ENCODE measurements at places on chromosomes 2 and 18.
A peak's percentile ranks its signal among the peaks of the same experiment; 100 is the strongest.

GRCh38 chr18:2897448-2898185, 50.8 kb downstream of the EMILIN2 start:
- no peak for DNase-seq

- no peak for DNase-seq
Measured at GRCh38 chr2:196902828-196903227, 23.7 kb downstream of the PGAP1 start.

- no peak for DNase-seq
Measured at GRCh38 chr2:107062173-107062572, 176.2 kb upstream of the ST6GAL2 start.

DNA sequence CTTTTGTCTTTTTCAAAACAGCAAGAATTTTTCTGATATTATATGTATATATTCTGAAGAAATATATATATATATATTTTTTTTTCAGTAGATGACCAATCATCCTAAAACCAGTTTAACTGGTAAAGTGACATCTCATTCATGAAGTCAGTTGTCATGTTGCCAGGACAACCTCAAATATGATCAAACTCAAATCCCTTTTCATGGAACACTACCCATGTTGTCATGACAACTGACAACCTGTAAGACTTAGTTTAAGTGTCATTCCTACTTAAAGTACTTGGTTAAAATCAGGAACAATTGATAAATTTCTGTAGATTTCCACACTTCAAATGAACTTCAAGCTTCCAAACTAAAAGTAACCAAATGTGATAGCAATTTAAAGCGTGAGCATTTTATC, 101.8 kb upstream of the ERBB4 start:
- no peak for DNase-seq

GRCh38 chr2:45736757-45737704, 85.6 kb downstream of the PRKCE start:
- no peak for DNase-seq

DNA sequence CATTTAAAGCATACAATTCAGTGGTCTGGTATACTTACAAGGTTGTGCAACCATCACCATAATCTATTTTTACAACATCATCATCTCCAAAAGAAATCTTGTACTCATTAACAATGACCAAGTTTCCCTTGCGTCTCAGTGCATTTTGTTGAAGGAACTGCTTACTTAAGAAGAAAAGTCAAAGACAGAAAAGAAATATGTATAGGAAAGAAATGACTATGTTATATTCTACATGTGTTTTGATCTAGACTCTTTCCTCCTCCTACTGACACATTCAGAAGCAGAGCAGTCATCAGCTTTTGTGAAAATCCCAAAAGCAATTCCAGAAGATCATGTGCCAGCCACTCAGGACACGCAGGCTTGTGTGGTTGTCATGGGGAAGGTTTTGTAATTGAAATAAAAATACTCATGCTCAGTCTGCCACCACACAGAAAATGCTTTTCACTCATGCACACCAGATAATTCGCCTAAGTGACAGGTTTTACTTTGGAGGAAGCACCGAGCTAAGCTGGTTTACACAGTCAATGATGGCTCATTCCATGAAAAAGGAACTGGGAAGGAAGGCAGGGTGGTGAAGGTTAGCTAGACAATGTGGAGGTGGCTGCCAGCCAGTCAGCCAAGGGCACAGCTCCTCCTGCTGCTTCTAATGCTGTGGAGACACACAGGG, 158.5 kb upstream of the REV1 start:
- DNase-seq, result peak; percentile 58

DNA sequence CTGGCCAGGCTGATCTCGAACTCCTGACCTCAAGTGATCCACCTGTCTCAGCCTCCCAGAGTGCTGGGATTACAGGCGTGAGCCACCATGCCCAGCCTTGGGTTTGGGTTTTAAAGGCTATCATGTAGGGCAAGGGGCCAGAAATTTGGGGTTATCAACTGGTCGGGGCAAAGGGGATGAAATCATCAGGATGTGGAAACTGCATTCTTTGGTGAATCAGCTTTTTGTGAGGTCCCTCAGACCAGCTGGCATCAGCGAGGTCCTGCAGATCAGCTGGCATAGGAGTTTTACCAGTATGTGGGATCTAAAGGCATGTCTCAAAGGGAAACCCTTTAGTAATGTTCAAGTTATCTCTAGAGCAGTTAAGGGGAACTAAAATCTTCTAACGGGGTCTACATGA, 6.4 kb upstream of the GEMIN6 start:
- peak; percentile 57 for DNase-seq

- no peak for DNase-seq
Measured at GRCh38 chr2:220096406-220096805, 469.0 kb downstream of the SLC4A3 start.

DNA sequence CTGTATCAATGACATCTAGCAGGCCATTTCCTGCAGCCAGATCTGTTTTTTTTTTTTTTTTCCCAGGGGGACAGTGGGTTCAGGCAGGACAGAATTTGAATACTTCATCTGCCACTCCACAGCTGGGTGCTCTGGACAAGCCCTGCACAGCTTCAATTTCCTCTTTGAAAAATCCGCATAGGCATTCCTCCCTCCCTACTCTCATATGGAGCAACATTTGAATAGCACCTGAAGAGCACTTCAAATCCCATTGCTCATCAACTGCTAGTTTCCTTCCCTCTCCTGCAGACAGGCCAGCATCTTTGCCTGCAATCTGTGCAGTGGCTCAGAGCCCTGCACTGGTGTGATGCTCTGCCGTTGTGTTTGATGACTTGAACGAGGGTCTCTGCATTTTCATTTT, 326.3 kb downstream of the TSN start:
- no peak for DNase-seq

- DNase-seq, result no peak
Measured at GRCh38 chr2:6887751-6888192, 10.2 kb downstream of the RSAD2 start.

- no peak for DNase-seq
Measured at GRCh38 chr2:15745907-15746702, 154.4 kb downstream of the DDX1 start.

- DNase-seq, result no peak
Measured at GRCh38 chr2:24332791-24333540, 27.4 kb downstream of the ITSN2 start.

GRCh38 chr2:47067788-47068407, 87.2 kb downstream of the STPG4 start:
- DNase-seq, result no peak

DNA sequence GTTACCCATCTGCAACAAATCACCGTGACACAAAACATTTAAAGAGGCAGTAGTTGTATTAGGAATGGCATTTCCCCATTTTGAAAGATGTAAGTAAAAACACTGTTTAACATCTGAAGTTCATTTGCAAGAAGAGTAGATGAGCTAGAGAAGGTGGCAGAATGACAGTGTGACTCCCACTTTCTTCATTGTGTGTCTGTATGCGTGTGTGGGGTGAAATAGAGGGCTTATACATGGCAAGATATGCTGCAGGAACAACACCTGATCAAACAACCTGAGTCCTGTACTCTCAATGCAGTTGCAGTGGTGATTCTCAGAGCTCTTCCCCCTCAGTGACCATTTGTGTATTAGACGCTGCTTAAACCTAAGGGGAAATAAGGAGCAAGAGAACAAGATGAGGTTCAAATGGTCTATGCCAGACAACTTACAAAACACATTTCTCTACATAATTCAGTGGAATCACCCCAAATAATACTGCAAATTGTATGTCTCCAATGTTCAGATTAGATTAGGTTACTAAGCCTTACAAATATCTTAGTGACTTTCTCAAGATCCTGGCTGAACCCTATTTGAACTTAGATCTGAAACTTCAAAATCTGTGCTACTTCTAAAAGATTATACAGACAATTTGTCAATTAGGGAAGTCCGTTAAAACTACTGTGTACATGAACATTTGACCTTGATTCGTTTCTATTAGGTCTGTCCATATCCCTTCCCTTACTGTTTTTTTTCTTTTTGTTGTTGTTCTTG, 230.1 kb downstream of the LRRTM1 start:
- no peak for DNase-seq

GRCh38 chr2:70073493-70073892, 13.8 kb upstream of the PCBP1 start:
- no peak for DNase-seq

GRCh38 chr18:56565551-56566345, 72.6 kb downstream of the TXNL1 start:
- DNase-seq, result no peak

- DNase-seq, result no peak
Measured at GRCh38 chr2:151522556-151522955, 112.9 kb downstream of the RIF1 start.

GRCh38 chr2:661360-661635, 15.9 kb downstream of the TMEM18 start:
- DNase-seq, result no peak

- no peak for DNase-seq
Measured at GRCh38 chr18:26127786-26128185, 5.9 kb upstream of the PSMA8 start.

GRCh38 chr2:131093696-131094462, 619 bp upstream of the FAM168B start:
- DNase-seq, result peak; percentile 76

DNA sequence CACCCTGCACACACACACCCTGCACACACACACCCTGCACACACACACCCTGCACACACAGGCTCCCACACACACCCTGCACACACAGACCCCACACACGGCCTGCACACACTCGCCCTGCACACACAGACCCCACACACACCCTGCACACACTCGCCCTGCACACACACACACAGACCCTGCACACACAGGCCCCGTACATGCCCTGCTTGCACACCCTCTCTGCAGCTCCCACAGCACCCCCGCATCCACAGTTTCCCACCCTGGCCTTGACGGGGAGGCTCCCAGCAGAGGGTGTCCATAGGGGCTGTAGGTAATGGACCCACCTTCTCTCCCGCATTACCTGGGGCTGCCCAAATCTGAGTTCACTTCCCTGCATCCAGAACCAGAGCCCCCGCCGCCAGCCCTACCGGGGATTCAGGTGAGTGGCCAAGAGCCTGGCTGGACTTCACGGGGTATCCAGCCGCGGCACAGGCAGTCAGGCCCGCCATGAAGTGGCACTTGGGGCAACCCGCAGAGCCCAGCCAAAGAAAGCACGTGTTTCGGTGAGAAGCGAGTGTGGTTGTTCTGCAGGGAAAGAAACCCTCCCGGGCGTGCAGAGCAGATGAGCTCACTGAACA, 88.6 kb upstream of the GPC1 start:
- no peak for DNase-seq

GRCh38 chr2:233934524-233934923, 17.4 kb downstream of the TRPM8 start:
- DNase-seq, result no peak

- DNase-seq, result no peak
Measured at GRCh38 chr2:163667064-163667887, 68.5 kb downstream of the FIGN start.

- peak; percentile 16 for DNase-seq
Measured at GRCh38 chr2:10810202-10811161, 2.1 kb downstream of the PDIA6 start.

DNA sequence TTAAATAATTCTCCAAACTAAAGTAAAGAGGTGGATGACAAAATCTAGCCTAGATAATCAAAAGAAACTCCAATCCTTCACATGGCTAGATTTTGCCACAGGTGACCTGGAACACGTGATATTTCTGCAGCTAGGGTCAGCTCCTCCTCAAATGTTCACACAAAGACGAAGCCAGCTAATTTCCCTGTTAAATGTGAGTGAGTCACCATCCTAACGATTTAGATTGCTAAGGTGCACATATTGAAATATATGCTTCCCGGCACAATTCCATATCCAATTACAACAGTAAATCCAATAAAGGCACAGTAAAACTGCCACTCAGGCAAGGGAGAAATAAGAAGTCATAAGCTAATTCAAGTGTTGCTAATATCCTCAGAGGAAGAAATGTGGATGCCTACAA, 28.7 kb downstream of the IKZF2 start:
- DNase-seq, result no peak

DNA sequence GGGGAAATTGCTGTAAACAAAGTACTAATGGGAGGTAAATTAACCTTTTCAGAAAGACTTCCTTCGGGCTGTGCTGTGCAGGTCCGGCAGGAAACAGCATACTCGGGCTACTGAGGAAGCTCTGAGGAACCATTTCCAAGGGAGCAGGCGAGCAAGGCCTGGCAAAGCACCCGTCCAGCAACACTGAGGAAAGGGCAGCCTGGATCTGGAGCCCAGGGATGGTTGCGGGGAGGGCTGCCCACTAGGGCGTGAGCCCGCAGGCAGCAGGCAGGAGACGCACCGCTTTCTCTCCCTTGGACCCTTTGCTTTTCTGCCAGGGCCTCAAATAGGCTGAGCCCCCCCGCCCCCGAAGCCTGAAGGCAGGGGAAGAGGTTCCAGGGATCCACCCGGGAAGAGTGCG, 89.5 kb downstream of the SOX11 start:
- no peak for DNase-seq

GRCh38 chr2:147623328-147623727, 221.5 kb upstream of the ACVR2A start:
- DNase-seq, result peak; percentile 15

GRCh38 chr2:66189553-66189952, 245.4 kb upstream of the MEIS1 start:
- DNase-seq, result peak; percentile 12

- no peak for DNase-seq
Measured at GRCh38 chr2:240917009-240917683, 11.0 kb downstream of the CROCC2 start.

DNA sequence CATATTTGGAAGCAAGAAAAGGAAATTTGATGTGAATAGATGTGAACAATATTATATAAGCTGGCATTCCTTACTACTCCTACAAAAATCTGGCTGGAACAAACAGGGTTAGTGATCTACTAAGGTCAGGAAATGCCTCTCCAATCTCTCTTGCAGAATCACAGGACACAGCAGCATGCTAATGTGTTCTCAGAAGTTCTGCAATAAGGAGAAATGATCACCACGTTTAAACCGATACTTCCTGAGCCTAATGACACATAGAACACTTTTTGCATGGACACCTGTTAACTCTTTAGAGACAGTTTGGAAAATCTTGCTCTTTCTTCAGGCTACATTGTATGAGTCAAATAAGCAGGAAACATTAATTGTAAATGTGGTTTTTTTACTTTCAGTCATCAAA, 89.6 kb upstream of the MAP3K20 start:
- no peak for DNase-seq

DNA sequence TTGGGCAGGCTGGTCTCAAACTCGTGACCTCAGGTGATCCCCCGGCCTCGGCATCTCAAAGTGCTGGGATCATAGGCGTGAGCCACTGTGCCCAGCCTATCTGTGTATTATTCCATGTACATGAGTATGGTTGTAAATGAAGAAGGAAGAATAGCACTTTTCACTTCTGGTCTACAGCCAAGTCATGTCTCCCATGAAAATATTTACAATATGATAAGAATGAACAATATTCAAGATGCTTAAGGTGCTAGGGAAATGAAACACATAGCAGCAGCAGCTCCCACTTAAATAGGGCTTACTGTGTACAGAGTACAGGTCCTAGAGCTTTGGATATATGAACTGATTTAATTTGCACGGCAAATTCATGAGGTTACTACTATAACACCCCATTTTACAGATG, 70.3 kb upstream of the COL5A2 start:
- DNase-seq, result no peak

GRCh38 chr18:27922780-27923179, 254.2 kb downstream of the CDH2 start:
- no peak for DNase-seq

All from suppressor macrophage (primary cell).